ENCODE measurements at places on chromosomes 7 and 10. TPM values are rescaled to one million over a fixed set of nuclear protein-coding genes. Genes with fewer than 3 reads are reported as not detected.

GRCh38 chr7:37281368-37282092 is 167.1 kb downstream of the ELMO1 start:
- no peaks in the 10 kb centered on the region for H3K36me3 ChIP-seq
- H3K4me3 ChIP-seq = no peak overlapping the region
- no peak for DNase-seq
- no peaks in the 10 kb centered on the region for H3K27me3 ChIP-seq

- H3K27ac ChIP-seq = no peak overlapping the region
- no peaks in the 10 kb centered on the region for H3K36me3 ChIP-seq
- no peaks in the 10 kb centered on the region for H3K4me1 ChIP-seq
Observed at GRCh38 chr10:123446449-123447156, 219.6 kb upstream of the GPR26 start.

ADCYAP1R1 gene
- 9.2 TPM for total RNA-seq

SLC39A12 gene
- not detected for total RNA-seq

NXPH1 gene
- total RNA-seq = not detected

Measured in ovary (tissue), 10 donors.